Left ventricle myocardium superior (tissue), 1 donor: ENCODE measurements at places on chromosomes 3 and 15.

DNA sequence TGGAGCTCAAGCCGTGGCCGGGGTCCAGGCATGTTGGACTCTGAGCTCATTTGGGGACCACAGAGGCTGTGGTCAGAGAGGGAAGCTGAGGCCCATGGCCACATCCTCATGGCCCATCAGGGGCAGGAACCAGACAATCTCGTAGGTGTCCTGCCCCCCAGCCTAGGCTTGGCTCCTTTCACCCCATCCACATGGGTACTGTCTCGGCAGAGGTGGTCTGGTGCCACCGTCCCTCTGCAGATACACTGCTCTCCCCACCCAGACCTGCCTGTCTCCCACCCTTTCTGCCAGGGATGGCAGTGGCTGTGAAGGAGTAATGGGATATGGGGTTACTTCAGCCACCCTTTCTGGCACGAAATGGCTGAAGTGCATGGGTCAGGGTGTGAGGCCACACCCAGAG, 7.9 kb downstream of the PRSS50 start:
- no peak for DNase-seq

DNA sequence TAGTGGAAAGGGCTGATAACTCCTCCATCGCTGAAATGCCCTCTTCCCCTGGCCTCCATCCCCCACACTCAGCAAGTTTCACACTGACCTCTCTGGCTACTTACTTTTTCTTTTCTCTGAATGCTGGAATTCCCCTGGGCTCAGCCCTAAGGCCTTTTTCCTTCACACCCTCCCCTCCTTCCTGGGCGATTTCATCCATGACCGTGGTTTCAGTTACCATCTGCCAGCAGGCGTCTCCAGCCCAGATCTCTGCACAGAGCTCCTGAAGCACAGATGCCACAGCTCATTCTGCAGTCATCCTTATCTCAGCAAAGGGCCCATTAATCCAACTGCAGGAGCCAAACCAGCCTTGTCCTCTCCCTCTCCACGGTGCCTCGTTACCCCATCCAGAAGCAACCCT, 114.0 kb downstream of the RFTN1 start:
- DNase-seq, result peak; percentile 59

- no peak for DNase-seq
These were observed 163.8 kb downstream of the FHIT start for GRCh38 chr3:61087465-61087864.

- DNase-seq, result no peak
These were observed 165.5 kb upstream of the TGFBR2 start for GRCh38 chr3:30440880-30441279.

GRCh38 chr15:85330901-85331588, 49.4 kb upstream of the AKAP13 start:
- DNase-seq, result peak; percentile 93

- DNase-seq, result no peak
These were observed 143.7 kb downstream of the NR1D2 start for GRCh38 chr3:24088782-24089181.

GRCh38 chr3:58349792-58350626, 17.3 kb downstream of the PXK start:
- DNase-seq, result no peak

GRCh38 chr3:120762615-120763014, 20.1 kb downstream of the GTF2E1 start:
- no peak for DNase-seq

GRCh38 chr3:13770170-13771169, 109.4 kb downstream of the WNT7A start:
- DNase-seq, result no peak

DNA sequence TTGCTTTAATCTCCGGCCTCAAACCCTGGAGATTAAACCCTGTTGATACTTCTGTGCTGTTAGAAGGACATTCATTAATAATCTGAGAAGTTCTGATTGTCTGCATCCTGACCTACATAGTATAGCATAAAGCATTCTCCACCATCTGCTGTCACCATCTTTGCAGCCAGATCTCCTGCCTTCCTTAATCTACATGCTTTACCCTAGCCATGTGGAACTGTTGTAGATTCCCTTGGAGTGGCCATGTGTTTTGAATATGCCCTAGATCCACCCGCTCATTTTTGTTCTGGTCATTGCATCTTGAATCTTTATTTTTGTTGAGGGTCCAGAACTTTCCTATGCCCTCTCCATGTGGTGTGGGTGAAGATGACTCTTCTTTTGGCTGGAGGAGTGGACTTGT, 110.3 kb downstream of the OXSM start:
- no peak for DNase-seq

- no peak for DNase-seq
These were observed 82.6 kb upstream of the NANOGP8 start for GRCh38 chr15:35167675-35168074.

DNA sequence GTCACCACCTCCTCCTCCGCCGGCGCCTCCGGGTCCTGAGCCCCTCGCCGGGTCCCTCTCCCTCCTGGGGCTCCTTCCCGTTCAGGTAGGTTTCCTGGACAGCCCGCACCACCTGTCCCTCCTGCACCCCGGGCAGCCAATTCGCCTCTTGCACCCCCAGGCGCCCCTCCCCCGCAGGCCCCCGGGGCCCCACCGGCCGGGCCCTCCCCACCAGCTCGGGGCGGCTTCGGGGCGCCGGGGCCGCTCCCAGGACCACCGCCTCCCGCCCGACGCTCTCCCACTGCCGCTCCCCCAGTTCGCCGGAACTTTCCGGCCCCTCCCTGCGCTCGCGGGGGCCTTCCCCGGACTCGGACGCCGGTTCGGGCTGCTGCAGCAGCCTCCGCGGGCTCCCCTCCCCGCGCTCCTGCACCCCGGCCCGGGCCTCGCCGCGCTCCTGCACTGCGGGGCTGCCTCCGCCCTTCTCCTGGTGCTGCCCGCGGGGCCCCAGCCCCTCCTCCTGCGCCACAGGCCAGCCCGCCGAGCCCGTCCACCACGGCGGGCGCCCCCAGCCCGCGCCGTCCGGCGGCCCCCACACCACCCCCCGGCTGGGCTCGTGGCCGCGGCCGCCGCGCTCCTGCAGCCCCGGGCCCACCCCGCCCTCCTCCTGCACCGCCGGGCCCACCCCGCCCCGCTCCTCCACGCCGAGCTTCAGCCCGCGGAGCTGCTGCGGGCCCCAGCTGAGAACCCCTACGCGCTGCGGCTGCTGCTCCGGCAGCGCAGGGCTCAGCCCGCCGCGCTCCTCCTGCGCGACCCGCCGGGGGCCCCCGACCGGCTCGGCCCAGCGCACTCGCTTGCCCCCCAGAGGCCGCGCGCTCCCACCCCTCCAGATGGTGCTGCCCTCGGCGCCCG, 587 bp upstream of the TNK2 start:
- no peak for DNase-seq

GRCh38 chr15:80403712-80404056, 498 bp upstream of the ARNT2 start:
- peak; percentile 51 for DNase-seq

GRCh38 chr3:160677459-160677881, 510 bp downstream of the ARL14 start:
- DNase-seq, result no peak
